ENCODE measurements at places on chromosomes 13 and 19.

GRCh38 chr13:77811381-77811780 lies 107.2 kb downstream of the EDNRB start:
- no peak for DNase-seq

- DNase-seq = no peak
These were observed 144.9 kb downstream of the URI1 start for GRCh38 chr19:30086916-30087315.

- DNase-seq = no peak
These were observed 19.7 kb downstream of the VASP start for GRCh38 chr19:45526971-45527370.

DNA sequence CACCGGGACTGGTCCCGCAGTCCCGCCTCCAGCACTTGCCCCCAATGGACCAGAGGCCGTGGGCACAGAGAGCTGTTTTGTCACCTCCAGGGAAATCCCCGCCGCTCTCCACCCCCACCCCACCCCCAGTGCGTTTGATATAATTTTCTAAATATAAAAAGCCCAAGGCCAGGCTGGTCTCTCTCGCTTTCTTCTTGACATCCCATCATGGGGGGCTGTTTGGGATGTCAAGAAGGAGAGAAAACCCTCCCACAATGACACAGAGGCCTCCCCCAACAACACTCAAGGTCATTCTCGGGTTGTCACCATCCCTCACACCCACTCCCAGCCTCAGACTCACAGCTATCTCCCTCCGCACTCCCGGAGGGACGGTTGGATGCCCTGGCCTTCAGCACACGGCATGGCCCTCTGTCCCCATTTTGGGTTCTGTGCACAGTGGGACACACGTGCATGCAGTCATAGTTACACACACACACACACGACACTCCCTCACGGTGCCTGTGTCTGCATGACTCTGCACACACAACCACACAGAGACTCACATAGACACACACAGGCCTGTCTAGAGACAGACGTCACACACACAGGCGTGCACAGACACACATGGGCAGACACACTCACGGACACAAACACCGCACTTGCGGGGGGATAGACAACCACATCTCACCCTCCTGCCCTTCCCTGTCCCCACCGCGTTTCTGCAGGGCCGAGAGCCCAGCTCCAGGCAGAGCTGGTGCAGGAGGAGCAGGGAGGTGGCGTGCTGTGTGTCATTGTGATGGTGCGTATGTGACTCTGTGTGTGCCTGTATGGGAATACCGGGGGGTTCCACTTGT lies 4.8 kb upstream of the NFIC start:
- no peak for DNase-seq

- no peak for DNase-seq
These were observed 293.8 kb downstream of the FGF9 start for GRCh38 chr13:21964686-21965085.

DNA sequence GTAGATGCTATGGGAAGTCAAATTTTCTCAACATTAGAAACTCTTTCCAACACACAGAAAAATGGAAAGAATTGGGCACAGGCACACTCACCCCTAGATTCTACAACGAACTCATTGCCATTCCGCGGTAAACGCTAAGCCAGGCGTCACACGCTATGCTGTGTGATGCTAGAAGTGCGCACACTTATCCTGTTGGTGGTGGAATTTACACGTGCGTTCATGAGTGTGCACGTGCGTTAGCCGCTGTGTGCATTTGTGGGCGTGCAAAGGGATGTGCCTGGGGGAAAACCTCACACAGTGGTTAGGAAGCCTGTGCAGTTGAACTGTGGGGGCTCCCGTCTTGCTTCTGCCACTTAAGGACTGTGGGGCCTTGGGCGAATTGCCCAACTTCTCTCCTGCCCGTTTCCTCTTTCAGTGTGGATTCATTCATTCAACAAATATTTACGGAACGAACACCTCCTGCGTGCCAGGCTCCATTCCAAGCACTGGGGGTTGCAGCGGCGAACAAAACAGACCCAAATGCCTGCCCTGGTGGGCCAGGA lies 7.7 kb downstream of the NFILZ start:
- no peak for DNase-seq

DNA sequence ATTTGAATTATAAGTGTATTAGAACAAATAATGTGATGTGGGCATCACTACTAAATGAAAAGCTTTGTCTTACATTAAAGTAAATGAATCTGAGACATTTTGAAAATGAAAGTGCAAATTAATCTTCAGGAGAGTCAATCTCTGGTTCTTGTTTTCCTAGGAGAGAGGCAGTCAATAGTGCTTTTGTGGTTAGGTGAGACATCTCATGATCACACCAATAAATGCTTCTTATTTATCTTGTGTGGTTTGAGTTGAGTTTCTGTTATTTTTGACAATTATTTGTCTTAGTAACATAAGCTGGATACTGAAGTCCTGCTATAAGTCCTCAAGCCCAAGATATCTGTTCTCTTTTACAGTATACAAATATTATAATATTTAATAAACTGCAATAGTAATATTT lies 1378.0 kb upstream of the PCDH9 start:
- DNase-seq = no peak

GRCh38 chr13:61252213-61252612 lies 163.4 kb downstream of the PCDH20 start:
- no peak for DNase-seq

- no peak for DNase-seq
These were observed 2.1 kb upstream of the PCDH8 start for GRCh38 chr13:52850396-52851136.

GRCh38 chr13:73966331-73966730 lies 167.9 kb downstream of the KLF12 start:
- no peak for DNase-seq
